NCI-H1105 (cell line): ENCODE measurements at places on chromosomes 6 and 20.

DNA sequence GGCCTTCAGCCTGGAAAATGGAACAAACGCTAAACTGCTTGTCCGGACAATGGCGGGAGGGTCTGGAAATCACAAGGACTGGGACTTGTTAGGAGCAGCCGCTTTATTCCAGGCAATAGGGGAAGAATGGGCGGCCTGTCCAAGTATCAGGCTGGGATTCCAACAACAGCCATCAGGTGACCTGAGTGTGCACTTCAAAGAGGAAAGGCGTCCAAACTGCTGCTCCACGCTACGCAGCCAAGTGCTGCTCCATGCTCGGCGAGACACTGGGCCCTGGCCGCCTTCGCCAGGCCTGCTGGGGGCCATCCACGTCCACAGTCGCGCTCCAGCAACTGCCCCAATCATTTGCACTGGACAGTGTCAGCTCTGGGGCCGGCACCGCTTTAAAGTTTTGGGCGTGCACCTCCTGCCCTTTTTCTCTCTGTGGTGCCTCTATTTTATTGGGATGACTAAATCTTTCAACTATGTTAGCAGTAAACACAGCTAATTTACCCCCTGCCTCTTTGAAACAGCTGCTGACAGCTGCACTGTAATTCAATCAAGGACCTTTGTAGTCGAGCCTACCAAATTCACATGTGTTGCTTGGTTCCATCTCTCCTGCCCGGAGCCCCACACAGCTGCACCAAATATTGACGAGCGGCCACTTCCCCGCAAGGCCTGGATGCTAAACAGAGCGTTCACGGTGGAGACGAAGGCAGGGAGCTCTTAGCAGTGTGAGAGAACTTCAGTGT is 98.3 kb downstream of the BMP7 start:
- DNase-seq: no peak

DNA sequence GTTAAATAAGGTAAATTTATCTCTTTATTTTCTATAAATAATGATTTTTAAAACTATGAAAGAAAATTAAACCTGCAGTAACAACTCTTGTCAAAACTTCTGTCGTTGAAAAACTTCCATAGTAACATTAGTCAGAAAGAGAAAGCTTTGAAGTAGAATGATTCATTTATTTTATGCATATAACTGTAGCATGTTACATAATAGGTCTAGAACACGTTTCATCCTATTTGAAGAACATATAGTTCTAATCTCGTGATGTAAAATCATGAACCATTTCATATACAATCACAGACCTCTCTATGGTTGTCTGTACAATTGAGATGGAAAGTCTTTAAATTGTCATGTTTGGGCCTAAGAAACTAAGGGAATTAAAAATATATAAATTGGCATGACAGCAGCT is 61.3 kb upstream of the MYLIP start:
- no peak for DNase-seq

DNA sequence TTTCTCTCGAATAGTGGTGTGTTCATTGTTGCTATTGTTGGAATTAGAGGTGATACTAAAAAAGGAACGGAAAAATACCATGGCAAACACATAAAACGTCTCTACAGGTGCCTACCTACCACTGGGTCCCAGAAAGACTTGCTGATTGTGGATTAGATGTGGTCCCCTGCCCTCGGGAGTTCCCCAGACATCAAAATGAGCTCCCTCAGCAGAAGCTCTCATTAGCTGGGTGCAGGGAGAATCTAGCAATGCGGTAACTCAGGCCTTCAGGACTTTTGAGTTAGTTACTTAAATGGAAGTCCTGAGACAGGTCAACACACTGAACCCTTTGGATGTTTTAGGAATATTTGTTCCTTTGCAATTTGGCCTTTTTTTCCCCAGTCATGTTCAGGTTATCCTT is 6.1 kb downstream of the IRF4 start:
- no peak for DNase-seq

DNA sequence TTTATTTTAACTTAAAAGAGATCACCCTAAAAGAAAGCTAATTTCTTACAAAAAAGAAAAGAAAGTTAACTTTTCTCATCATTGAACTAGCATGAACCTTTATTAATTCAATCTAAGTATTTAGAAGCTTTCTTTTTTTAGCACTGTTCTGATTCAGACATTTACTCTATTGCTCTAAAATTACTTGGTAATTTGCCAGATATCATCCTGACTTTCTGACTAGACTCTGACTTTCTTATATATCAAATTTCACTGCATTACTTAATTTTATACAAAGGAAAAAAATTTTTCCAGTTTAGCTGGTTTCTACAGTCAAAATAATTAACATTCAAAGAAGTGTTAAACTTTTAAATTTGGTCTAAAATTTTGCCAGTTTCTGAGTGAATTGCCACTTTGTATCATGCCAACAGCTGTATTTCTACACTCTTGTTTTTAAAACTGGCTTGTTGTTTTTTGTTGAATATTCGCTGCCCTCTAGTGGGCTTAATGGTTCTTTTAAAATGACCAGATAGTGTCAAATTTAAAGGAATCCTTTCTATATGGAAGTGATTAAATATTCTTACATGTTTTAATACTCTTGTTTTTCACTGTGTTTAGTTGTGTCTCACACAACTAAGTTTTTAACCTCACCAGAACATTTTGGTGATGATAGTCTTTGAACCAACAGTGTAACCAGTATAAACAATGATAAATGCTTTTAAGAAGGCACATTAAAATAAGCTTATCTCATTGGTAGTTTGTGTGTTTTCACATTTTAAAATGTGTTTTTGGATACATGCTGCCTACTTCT is 102.0 kb downstream of the POPDC3 start:
- DNase-seq: peak; percentile 29
